ENCODE measurements at places on chromosomes 3 and 15.

DNA sequence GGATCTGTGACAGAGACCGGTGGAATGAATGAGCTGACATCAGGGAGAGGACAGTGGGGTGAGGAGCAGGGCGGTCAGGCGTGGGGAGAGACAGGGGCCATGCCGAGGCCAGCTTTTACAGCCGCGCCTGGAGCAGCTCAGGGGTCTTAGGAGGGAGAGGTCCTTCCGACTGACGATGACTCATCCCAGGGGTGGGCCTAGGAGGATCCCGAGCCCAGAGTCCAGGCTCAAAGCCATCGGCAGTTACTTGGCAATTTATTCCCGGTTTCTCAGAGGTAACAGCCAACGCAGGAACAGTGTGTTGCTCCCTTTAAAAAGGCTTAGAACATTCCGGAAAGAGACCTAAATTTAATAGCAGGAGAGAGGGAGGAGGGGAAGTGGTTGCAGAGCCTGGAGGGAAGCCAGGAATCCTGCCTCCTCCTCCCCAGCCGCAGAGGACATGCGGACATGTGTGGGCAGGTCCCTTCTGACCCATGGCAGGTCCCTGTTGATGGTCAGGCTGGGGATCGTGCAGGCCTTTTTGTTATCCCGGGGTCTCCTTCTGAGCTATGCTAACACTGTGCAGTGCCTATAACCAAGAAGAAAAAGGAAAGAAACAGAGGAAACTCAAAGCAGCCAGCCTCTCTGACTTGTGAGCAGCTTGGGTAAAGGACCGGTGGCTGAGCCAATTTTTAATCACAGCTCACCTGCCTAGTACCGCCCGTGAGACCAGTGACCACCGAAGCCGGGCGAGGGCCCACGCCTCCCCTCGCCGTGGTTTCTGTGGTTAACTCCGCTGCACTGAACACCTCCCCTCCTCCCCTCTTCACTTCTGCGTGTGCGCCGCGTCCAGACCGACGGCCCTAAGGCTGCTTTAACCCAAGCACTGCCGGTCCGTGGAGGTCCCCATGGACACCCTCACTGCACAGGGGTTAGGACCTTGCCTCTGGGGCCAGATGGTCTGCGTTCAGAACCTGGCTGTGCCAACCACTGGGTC lies 392.4 kb upstream of the PROK2 start:
- peak; percentile 69 for DNase-seq

DNA sequence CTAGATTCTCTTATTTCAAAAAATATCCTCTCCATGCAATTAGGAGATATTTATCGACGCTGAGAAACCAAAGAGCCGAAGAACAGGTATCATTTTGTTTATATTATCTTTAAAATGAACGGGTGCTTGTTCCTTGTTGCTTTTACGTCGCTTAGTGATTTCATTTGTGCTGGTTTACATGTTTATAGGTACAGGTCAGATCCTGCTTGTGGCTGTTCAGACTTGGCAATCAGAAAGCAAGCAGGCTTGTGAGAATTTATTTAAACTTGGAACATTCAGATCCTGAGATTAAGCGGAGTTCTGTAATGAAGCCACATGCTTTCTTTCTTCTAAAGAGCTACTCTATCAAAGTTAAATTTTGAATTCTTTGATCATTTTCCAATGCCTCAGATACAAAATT lies 43.0 kb upstream of the ATP2C1 start:
- DNase-seq: no peak

- no peak for DNase-seq
Measured at GRCh38 chr15:94701281-94701985, 470.1 kb downstream of the MCTP2 start.

- peak; percentile 63 for DNase-seq
Measured at GRCh38 chr3:185764163-185764979, 60.5 kb downstream of the IGF2BP2 start.

DNA sequence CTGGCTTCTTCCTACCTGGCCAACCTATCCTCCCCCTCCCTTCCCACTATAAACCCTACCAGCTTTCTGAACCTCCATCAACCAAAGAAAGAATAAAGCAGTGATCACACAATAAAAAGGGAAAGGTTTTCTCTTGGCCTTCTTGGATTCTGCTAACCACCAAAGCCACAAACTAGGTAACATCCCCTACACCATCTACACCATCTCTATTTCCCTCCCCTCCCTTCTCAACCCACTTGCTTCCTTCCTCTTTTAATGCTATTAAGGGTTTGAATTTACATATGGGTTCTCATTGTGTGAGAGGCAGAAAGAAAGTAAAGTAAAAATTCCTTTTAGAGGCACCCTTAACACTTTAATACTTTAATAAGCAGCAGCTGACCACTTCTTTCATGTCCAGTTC lies 25.8 kb upstream of the RSL24D1 start:
- DNase-seq: no peak

GRCh38 chr15:83512459-83512858 lies 65.3 kb downstream of the SH3GL3 start:
- no peak for DNase-seq

GRCh38 chr15:33171202-33171601 lies 23.3 kb downstream of the FMN1 start:
- no peak for DNase-seq

DNA sequence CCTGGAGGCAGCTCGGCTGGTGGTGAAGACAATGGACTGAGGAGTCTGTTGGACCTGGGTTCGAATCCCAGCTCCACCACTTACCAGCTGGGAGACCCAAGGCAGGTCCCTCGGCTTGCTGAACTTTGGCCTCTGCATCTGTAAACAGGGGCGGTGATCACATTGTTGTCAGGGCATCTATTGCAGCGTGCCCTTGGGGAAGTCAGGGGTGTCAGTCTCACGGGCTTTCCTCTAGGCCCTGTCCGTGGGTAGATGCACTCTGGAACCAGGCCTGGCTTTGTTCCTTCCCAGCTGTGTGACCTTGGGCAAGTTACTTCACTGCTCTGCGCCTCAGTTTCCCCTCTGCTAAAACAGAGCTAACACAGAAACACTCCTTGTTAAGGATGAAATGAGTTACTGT lies 68.8 kb upstream of the SLC6A6 start:
- DNase-seq: no peak

DNA sequence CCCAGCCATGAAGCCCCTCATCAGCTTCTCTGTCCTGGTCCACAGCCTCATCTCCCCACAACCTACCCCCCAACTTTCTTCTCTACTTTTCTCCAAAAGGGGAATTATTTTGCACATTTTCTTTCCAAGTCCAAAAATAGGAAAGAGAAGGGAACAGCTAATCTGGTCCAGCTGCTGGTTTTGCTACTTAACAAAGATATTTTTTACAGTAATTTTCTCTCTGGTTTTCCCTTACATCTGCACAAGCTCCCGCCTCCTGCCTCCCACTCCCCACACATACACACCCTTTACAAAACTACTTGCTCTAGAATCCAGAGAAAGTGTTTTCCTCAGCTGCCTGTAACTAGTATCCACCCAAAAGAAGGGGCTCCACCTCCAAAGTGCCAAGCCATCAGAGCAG lies 177.2 kb downstream of the POLR2M start:
- DNase-seq: no peak

- DNase-seq: no peak
Measured at GRCh38 chr15:89051875-89052274, 36.4 kb upstream of the ABHD2 start.

DNA sequence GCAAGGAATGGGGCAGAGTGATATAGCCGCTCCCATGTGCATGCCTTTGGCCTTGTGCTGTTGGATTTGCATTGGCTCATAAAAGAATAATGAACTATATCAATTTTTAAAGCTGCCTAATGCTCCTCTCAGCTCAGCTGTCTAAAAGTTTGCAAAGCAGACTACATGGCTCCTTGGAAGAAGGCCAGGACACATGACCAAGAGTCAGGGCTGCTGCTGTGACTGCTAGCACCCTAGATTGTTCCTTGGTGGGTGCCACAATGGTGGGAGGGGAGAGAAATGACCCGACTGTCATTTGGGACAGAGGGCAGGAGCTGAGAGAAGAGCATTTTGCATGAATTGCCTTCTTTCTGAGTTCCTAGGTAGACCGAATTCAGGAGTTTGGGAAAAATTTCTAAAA lies 307.9 kb downstream of the PDCD6IP start:
- DNase-seq: no peak

DNA sequence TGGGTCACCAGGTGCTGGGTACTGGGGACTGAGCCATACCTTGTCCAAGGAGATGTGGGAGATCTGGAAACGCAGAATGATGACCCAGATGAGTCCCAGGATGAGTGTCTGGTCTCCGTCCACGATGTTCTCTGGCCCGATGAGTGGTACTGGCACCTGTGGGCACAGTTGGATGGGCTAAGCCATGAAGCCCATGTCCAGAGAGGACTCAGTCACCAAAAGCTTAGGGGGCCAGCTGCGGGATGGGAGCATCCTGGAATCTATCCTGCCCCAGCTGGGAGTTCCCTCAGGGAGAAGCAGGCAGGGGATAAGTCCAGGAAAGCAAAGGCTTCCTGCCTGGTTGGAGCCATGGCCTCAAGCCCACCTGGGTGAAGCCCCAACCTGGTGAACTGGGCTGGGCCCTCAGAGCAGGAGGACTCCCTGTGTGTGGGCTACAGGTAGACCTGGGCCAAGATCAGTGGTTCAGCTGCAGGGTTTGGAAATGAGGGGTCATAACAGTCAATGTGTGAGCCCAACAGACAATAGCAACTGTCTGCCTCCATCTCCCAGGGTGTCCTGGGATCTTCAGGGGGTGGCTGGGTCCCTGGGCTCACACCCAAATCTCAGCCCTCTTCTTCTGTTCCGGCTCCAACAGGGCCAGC lies 3.7 kb downstream of the SPTBN5 start:
- DNase-seq: no peak

DNA sequence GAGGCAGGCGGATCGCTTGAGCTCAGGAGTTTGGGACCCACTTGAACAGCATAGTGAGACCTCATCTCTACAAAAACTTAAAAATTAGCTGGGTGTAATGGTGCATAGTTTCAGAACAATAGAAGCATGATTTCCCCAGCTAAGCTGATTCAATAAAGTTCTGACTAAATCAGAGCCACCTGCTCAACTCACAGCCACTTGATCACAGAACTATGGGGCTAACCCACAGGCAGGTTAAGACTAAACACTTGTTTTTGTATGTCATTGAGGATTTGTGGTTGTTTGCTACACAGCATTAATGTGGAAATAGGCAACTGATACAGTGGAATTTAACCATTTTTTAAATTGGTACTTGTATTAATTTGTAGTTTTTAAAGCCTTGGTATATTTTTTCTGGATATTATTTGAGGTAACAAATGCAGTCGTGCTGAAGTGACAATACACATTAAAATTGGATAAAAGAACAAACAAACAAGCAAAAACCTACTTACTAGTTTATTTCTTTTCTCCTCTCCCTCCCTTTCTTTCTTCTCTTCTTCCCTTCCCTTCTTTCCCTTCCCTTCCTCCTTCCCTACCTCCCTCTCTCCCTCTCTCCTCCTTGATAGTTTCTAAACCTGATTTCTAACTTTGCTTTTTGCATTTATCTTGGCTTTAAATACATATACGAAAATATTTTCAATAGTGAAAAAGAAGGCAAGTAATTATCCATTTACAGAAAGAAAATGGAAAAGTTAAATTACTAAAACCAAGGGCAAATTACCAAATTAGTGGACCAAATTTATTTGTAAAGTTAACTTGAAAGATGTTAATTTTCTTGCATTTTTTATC lies 32.1 kb downstream of the OXSM start:
- DNase-seq: no peak

DNA sequence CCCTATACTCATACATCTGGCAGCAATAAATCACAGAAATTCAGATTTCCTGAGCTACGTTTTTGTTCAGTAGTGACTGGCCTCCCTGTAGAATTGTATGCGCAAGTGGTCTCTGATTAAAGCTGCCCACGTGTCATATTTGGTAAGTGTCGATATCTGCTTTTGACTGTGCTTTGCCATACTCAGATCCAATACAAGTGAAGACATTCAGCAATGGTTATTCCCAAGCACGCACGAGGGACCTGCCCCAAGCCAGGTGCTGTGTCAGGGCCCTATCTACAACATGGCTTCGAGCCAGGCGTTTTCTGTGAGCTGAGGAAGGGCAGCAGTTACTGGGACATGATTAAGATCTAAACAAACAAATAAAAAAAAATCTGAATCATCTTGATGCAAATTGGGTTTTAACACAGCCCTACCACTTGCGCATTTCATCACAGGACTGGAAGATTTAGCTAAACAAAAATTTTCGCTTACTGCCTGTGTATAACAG lies 47.2 kb upstream of the ICE2 start:
- peak; percentile 71 for DNase-seq

- no peak for DNase-seq
Measured at GRCh38 chr3:157416347-157417087, 20.1 kb upstream of the PTX3 start.

DNA sequence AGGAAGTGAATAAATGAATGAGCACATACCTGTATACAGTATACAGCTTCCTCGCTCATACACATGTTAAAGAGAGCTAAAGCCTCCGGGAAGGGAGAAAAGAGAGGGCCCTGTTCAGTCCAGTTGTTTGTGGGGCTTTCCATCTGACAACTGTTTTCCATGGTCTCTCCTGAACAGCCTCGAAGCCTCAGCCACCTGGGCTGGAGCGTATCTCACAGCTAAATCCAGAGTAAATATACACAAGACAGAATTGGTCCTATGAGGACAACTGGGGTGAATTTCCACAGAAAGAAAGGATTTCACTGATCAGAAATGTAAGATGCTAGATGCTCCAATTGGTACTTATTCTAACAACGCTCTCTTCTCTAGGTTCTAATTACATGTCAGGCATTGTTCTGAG lies 103.5 kb downstream of the LIPC start:
- no peak for DNase-seq

GRCh38 chr3:126671521-126671920 lies 16.6 kb upstream of the TXNRD3 start:
- no peak for DNase-seq

DNA sequence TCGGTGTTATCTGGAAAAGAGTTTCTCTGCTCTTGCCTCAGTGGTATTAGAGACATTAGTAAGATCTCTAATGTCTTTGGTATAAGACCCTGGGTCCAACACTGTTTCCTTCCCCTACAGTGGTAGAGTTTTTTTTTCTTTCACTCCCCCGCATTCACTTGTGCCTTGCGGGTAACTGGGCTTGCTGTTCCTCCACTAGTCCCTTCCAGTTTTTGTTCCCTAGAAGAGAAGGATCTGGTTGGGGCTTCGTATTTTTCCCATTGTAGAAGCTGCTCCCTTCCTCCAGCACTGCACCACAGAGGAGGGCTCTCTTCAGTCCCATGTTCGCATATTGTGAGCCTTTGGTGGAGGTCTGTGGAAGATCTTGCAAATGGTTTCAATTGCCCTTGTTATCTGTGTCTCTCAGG lies 13.7 kb downstream of the CTDSPL2 start:
- no peak for DNase-seq

- DNase-seq: no peak
Measured at GRCh38 chr15:88586401-88587162, 34.6 kb upstream of the AEN start.

- DNase-seq: no peak
Measured at GRCh38 chr3:55246033-55246432, 241.1 kb downstream of the WNT5A start.

- no peak for DNase-seq
Measured at GRCh38 chr3:119880966-119881365, 99.1 kb downstream of the NR1I2 start.

DNA sequence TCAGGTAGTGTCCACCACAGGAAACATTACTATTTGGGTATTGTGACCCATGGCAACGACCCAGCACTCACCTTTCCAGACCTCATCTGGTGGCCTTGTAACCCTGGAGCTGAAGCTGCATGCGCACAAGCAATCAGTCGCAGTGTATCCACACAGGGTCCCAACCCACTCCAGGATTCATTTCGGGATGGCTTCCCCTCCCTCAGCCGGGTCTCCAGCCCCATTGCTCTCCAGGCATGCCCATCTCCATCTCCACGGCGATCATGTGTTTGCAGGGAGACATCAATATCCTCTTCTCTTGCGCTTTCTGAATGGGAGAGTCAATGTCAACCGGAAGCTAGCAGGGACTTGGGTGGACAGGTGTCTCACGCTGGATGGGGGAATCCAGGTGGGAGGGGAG lies 35.2 kb downstream of the GOLGA6L2 start:
- DNase-seq: no peak
